ENCODE measurements at places on chromosomes 11 and 22. TPM values are rescaled to one million over a fixed set of nuclear protein-coding genes. Genes with fewer than 3 reads are reported as not detected.

- H3K27ac ChIP-seq, result peak overlapping the region; percentile 100
- no peaks in the 10 kb centered on the region for H3K27me3 ChIP-seq
- peak overlapping the region; percentile 83 for H3K4me3 ChIP-seq
- DNase-seq, result peak; percentile 92
Measured at GRCh38 chr22:37121887-37122591, 12.5 kb upstream of the TMPRSS6 start.

The SF3A1 gene
- 243 TPM for total RNA-seq

DNA sequence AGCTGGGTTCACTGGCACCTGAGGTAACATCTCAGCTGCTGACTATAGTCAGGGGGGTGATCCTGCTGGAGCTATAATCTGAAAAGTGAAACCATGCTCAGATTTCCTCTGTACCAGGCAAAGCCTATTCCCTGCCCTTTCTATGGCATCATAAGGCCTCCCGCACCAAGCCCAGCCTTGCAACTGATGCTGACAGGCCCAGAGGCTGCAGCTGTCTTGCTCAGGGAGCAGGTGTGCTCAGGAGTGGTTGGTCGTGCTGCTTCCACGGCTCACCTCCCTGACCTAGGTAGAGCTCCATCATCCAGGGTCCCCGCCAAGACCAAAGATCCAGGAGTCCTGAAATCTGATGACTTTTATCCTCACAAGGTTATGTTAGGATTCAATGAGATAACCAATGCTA lies 121.7 kb downstream of the FEZ1 start:
- no peak overlapping the region for H3K4me3 ChIP-seq
- H3K36me3 ChIP-seq, result no peaks in the 10 kb centered on the region

The ASPHD2 gene
- 15.9 TPM for total RNA-seq

DNA sequence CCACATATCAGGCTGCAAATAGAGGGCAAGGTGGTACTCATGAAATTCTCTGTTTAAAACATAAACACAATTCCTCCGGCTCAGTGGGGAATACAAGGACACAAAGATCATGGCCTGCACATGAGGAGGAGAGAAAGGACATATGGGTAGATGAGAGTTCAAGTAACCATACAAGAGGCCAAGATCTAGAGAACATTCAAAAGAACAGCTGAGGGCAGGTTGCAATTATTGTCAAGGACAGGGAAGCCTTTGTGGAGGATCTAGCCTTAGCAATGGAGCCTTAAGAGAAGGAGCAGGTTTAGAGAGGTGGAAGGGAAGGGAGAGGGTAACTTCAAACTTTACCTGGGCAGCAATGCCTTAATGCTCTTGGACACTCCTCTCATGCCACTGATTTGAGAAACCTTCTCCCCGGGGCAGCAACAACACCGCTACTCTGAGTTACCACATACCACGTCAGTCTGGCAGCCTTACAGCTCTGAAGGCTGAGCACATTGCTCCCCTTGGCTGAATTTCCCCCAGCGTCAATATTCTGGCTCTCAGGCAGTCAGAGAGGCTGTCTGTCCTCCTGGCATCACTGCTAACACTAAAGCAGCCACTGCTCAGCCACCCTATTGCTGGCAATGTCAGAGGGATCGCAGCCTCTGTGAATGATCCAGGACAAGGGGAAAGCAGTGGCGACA lies 55.5 kb downstream of the CLPB start:
- no peak overlapping the region for H3K27ac ChIP-seq
- H3K4me1 ChIP-seq, result no peaks in the 10 kb centered on the region
- no peak overlapping the region for H3K4me3 ChIP-seq
- no peak for DNase-seq
- H3K36me3 ChIP-seq, result peaks cover 6% of the 10 kb centered on the region

The LRRC75B gene
- total RNA-seq, result 1.1 TPM

The SLC22A6 gene
- total RNA-seq, result not detected

DNA sequence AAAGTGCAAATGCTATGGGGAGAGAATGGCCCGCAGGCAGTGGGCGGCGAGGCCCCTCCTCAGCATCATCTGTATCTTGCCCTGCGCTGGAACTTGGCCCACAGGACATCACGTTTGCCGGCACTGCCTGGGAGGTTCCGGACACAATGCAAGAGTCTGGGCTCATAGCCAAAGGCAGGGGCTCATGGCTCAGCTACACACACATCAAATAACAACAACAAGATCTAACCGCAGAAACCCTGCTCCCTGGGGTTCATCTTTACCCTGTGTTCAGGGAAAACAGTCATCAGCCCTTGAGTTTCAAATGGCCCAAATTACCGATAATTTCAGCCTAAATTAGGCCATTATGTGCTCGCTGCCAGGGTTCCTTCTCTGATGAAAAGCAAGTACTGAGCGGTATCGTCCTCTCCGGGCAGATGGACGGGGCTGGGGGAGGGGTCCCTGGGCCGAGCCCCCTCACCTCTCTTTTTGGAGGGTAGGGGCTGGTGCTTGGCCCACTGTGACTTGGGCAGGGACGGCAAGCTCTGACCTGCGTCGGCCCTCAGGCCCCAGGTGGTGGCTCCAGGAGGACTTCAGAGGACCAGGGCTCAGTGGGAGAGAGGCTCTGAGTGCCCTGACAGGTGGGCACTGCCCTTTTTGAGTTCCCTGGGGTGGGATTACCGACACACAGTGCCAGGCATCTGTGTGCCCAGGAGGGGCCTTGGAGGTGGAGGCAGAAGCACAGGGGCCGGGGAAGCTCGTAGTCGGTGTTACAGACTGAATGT lies 25.0 kb upstream of the GAL start:
- H3K4me3 ChIP-seq, result no peak overlapping the region
- H3K27me3 ChIP-seq, result peaks cover 8% of the 10 kb centered on the region
- H3K27ac ChIP-seq, result no peak overlapping the region
- H3K4me1 ChIP-seq, result no peaks in the 10 kb centered on the region

The TAF10 gene
- total RNA-seq, result 160 TPM

- no peak for DNase-seq
- H3K27ac ChIP-seq, result no peak overlapping the region
- H3K27me3 ChIP-seq, result no peaks in the 10 kb centered on the region
- H3K4me1 ChIP-seq, result peaks cover 33% of the 10 kb centered on the region
- H3K36me3 ChIP-seq, result peaks cover 15% of the 10 kb centered on the region
Measured at GRCh38 chr11:30333405-30333804, 10.5 kb downstream of the ARL14EP start.

- peaks cover 12% of the 10 kb centered on the region for H3K4me1 ChIP-seq
- H3K27ac ChIP-seq, result no peak overlapping the region
- H3K4me3 ChIP-seq, result no peak overlapping the region
- DNase-seq, result peak; percentile 38
- peaks cover 10% of the 10 kb centered on the region for H3K36me3 ChIP-seq
Measured at GRCh38 chr11:85941380-85941973, 86.3 kb downstream of the CCDC83 start.

DNA sequence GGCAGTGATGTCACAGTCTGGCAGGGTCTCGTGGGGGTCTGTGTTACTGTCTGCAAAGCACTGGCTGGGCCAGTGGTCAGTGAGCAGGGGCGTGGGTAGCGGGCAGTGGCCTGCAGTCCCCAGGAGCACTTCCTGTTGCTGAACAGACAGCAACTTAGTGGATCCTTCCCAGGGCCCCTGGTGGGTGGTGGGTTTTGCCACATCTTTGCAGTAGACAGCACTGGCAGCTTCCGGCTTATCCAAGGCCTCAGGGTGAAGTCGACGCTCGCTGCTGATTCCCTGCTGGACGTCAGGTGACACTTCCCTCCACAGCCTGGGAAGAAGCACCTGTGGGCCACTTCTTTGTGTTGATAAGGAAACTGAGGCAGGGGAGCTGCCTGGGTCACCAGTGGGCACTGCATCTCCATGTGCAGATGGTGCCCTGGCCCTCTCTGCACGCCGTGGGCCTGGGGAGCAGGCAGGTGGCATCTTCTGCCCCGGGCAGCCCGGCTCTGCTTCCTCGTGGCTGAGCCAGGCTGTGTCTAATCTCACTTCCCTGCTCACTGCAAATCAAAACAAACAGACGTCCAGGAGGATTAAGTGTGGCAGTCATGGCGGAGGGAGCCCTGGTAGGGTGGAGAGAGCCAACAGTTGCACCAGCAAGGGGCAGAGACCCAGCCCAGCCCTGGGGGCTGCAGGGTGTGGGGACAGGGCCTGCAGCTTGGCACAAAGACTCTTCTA lies 79.8 kb downstream of the KCNQ1 start:
- H3K4me1 ChIP-seq, result peaks cover 21% of the 10 kb centered on the region
- H3K27me3 ChIP-seq, result no peaks in the 10 kb centered on the region
- no peak overlapping the region for H3K27ac ChIP-seq

Data from activated naive CD8-positive, alpha-beta T cell treated with anti-CD3 and anti-CD28 coated beads for 36 hours (primary cell).